ENCODE measurements at places on chromosomes 2 and 18. TPM values are rescaled to one million over a fixed set of nuclear protein-coding genes. Genes with fewer than 3 reads are reported as not detected.

DNA sequence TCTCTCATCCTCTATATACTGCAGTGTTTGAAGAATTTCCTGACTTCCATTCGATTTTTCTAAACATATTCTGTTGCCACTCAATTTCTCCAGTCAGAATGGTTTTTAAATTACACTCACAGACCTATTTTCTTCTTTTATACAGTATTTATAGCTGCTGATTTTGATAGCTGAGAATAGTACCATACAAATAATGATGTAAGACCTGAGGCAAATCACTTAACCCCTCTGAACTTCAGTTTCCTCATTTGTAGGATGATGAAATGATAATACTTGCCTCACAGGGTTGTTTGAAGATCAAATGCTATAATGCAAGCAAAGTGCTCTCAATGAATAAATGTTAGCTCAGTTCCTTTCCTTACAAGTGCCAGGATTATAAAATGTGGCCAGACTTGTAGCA lies 241.8 kb downstream of the CPS1 start:
- no peak for DNase-seq
- H3K4me3 ChIP-seq, result no peak overlapping the region
- no peaks in the 10 kb centered on the region for H3K27me3 ChIP-seq
- H3K27ac ChIP-seq, result no peak overlapping the region
- no peaks in the 10 kb centered on the region for H3K36me3 ChIP-seq

DNA sequence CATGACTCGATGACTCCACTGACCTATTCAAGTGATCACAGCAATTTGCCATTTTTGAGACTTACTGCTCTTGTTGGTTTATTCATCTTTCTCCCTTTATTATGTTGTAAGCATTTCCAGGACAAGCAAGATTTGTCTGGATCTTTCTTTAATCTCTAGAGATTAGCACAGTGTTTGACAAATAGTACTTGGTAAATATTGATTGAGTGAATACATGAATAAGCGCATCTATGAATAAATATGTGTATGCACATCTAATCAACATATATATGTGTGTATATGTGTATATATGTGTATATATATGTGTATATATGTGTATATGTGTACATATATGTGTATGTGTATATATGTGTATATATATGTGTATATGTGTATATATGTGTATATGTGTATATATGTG lies 7.3 kb downstream of the TMX3 start:
- no peak for DNase-seq
- no peak overlapping the region for H3K27ac ChIP-seq
- peaks cover 23% of the 10 kb centered on the region for H3K4me1 ChIP-seq
- no peak overlapping the region for H3K4me3 ChIP-seq

DNA sequence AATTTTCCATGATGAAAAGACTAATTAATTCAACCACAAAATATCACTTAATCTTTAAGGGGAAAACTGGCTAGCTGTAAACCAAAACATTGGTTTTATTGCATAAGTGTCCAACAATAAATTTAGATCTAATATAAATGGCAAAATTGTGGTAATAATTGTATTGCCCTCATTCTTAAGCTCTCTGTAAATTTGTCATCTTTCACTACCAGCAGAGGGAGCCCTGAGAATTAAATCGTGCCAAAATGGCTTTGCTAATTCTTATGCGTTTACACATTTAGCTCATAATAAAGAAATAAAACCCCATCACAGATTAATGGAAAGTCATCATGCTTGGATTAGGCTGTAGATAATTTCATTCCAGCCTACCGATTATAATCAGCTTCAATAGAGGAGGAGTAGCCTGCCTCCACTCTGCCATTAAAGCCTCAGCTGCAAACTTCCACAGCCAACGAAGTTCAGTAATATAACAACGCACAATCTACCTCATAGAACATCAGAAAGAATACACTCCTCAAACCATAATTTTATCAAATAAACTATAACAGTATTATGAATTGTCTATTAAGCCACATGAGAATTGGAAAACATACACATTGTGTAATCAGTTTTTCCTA lies 70.0 kb upstream of the ATP5MC3 start:
- H3K4me1 ChIP-seq, result no peaks in the 10 kb centered on the region
- DNase-seq, result no peak
- H3K36me3 ChIP-seq, result no peaks in the 10 kb centered on the region
- no peak overlapping the region for H3K4me3 ChIP-seq
- no peak overlapping the region for H3K27ac ChIP-seq

DNA sequence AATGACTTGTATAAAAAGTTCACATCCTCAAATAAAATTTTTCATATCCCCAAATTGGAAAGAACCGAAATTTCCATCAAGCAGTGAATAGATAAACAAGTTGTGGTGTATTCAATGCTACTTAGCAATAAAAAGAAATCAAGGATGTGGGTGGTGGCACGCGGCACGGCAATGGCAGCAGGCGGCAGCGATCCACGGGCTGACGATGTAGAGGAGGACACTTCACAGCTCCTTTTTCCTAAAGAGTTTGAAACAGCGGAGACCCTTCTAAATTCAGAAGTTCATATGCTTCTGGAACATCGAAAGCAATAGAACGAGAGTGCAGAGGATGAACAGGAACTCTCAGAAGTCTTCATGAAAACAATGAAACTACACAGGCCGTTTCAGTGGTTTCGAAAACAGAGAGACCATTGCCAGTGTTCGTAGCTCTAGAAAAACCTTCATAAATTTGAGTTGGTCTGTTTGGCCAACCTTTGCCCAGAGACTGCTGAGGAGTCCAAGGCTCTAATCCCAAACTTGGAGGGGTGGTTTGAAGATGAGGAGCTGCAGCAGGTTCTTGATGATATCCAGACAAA lies 9.8 kb upstream of the IL36A start:
- H3K4me3 ChIP-seq, result peak overlapping the region; percentile 25
- peaks cover 21% of the 10 kb centered on the region for H3K36me3 ChIP-seq
- H3K4me1 ChIP-seq, result no peaks in the 10 kb centered on the region
- no peak for DNase-seq
- peaks cover 24% of the 10 kb centered on the region for H3K27me3 ChIP-seq

- no peaks in the 10 kb centered on the region for H3K36me3 ChIP-seq
- H3K4me3 ChIP-seq, result no peak overlapping the region
- no peaks in the 10 kb centered on the region for H3K4me1 ChIP-seq
- DNase-seq, result no peak
- H3K27ac ChIP-seq, result no peak overlapping the region
- H3K27me3 ChIP-seq, result peaks cover 17% of the 10 kb centered on the region
Observed at GRCh38 chr2:200033929-200034328, 78.5 kb downstream of the MAIP1 start.

The LOXHD1 gene
- not detected for total RNA-seq

The IL1B gene
- total RNA-seq, result 12.0 TPM

The ANKRD44 gene
- 307 TPM for total RNA-seq

The TUBB8B gene
- total RNA-seq, result not detected

The IL1R1 gene
- 0.19 TPM for total RNA-seq
